MCF 10A (cell line): ENCODE measurements at places on chromosomes 5 and 9. TPM values are rescaled to one million over a fixed set of nuclear protein-coding genes. Genes with fewer than 3 reads are reported as not detected.

DNA sequence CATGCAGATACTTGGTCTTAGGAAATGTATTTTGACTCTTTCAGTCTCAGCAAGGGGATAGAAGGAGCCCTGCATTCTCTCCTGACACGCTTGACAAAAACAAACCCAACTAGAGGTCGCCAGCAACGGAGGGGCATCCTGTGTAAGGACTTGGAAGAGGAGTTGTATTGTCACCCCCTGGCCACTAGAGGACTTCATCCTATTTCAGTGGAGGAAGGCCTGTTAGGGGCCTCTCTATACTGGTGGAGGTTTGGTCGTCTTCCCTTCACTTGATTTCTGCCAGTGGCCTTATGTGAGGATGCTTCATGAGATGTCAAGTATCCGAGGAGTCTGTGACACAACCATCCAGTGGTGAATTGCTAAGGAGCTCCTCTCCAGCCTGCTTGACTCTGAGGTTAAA is 122.8 kb upstream of the STC2 start:
- peaks cover 46% of the 10 kb centered on the region for H3K4me1 ChIP-seq
- H3K27me3 ChIP-seq: no peaks in the 10 kb centered on the region
- no peak overlapping the region for H3K4me3 ChIP-seq

DNA sequence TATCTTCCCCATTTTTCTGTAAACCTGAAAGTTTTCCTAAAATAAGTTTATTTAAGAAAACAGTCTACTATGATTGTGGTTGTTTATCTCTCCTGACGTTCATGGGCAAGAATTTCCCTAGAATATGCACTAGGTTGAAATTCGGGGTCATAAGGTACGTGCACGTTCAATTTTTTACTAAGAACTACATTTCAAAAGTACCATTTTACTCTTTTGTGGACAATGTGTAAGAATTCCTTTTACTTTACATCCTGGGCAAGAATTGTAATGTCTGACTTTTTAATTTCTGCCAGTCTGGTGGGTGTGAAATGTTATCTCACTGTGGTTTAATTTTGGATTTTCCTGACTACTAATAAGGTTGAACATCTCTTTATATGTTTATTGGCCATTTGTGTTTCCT is 12.4 kb downstream of the IL5 start:
- no peaks in the 10 kb centered on the region for H3K4me1 ChIP-seq
- H3K36me3 ChIP-seq: no peaks in the 10 kb centered on the region
- H3K4me3 ChIP-seq: no peak overlapping the region
- DNase-seq: no peak

DNA sequence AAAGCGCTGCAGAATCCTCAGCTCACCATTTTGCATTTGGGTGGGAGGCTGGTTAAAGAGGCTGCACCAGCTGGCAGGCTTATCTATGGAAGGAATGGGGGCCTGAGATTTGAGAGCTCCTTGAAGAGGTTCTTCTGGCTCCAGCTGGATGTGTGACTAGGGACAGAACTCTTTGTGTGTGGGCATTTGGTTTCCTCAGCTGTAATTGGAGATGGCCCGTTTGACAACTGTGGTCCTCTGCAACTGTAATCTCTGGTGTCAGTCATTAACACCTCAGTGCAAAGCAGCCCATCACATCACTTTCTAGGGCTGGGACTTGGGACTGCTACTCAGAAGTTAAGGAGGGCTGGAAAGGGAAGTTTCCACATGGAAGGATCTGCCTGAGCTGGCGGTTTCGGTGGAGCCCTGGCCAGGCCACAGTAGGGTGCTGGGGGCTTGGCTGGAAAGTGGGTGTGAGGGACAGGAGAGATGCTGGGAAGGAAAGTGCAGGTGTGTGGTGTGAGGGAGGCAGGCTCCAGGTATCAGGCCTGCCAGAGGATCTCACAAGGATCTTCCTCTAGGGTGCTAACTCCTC is 193.8 kb downstream of the GADD45G start:
- no peak for DNase-seq
- no peaks in the 10 kb centered on the region for H3K36me3 ChIP-seq
- no peak overlapping the region for H3K27ac ChIP-seq

The IL4 gene
- total RNA-seq: not detected in 2 replicates

DNA sequence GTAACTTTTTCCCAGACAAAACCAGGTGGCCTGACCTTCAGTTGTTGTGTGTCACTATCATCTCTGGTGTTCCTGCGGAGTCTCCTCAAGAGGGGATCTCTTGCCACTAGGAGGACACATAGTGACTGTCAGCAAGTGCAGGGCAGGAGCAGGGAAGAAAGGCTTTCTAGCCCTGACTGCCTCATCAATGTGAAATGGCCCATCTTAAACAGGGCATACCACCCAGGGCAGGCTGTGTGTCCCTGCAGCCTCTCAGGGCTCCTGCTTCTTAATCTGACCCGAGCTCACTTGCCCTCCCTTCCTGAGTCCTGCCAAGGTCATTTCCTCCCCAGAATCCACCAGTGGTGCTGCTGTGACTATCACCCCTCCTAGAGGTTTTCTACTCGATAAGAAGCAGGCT is 57.4 kb upstream of the SIMC1 start:
- DNase-seq: no peak
- H3K4me3 ChIP-seq: no peak overlapping the region
- no peaks in the 10 kb centered on the region for H3K4me1 ChIP-seq
- peaks cover 71% of the 10 kb centered on the region for H3K27me3 ChIP-seq
- no peak overlapping the region for H3K27ac ChIP-seq
- no peaks in the 10 kb centered on the region for H3K36me3 ChIP-seq

DNA sequence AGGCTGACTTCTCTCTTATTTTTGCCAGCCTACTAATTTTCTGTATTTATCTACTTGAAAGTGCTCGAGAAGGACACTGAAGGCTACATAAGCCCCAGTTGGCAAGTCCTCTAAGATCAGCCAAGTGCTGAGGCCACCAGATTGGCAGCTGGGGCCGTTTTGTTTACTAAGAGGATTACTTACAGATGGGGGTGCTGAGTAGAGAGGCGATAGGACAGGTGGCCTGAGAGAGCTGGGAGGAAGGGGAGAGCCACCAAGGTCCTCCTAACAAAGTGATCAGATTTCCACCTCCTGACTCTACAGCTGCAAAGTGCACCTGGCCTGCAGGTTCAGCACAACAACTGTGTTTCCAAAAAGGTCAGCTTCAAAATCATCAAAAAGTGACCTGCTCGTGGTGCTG is 32.9 kb downstream of the FRMD3 start:
- H3K36me3 ChIP-seq: no peaks in the 10 kb centered on the region
- H3K27ac ChIP-seq: no peak overlapping the region
- no peak overlapping the region for H3K4me3 ChIP-seq
- no peak for DNase-seq
- H3K27me3 ChIP-seq: no peaks in the 10 kb centered on the region
- no peaks in the 10 kb centered on the region for H3K4me1 ChIP-seq

The ALAD gene
- total RNA-seq: 6.6 and 7.8 TPM in 2 replicates
